Neuronal stem cell (in vitro differentiated cells): ENCODE measurements at places on chromosomes 7 and 10.

GRCh38 chr7:51318001-51318400 lies 1.4 kb upstream of the COBL start:
- no peak for DNase-seq

- no peak for DNase-seq
Measured at GRCh38 chr7:143351060-143351459, 11.5 kb downstream of the FAM131B start.

GRCh38 chr7:6577369-6578113 lies at the start of gene ZDHHC4:
Gene ZDHHC4 (plus strand): TSS chr7:6577454. CDS start chr7:6580562, 3,108 bp downstream.
- DNase-seq, result peak; percentile 60

DNA sequence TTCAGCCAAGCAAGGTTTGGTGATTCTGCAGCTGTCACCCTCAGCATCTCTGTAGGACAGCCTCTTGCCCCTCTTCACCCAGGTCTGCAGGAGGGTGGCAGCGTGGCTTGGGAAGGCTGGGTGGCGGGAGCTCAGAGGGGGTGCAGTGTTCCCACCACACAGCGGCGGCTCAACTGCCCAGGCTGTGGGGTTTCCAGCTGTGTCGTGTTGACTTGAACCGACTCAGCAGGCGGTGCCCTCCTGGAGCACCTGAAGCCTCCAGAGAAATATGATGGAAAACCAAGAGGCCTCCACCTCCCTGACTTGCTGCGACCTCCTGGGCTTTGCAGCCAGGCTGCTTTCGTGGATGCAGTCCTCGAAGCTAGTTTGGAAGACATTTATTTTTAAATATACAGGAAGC lies 68.0 kb upstream of the KLF6 start:
- no peak for DNase-seq

DNA sequence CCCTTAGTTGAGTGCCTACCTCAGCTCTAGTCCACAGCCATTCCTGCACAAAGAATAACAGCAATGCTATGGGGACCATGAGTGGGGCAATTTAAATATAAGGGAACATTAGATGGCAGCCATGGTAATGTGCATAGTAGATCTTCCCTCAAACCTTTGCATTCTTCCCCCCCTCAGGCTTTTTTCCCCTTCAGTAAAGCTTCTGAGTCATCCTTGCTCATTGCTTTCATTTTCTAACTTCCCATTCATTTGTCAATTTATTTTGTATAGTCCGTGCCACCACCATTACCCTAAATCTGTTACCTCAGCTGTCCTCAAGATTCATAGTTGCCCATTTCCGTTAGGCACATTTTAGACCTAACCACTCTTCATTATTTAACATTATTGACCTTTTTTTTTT lies 10.7 kb downstream of the HECTD2 start:
- no peak for DNase-seq

DNA sequence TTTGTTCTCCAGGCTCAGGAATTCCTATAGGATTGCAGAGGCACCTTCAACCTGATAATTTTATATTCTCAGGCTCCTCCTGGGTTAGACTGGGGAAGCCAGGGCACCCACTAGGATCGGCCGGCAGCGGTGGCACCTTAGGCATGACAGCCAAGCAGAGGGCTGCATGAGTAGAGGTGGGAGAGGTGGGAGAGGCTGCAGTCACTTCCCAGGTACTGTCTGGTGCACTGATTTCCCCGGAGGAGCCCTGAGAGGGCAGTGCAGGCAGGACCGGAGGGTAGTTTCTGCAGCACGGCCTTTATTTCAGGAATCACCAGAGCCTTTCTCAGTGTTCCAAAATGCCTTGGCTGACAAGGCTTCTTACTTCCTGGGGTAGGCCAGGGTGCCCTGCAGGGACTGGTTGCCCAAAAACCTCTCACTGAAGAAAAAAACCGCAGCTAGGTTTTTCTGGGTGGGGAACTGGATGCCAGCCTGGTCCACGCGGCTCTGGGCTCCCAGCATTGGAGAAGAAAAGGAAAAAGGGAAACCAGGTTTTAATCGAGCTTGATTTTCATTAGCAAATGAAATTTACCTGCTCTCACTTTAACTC lies 3.6 kb upstream of the HOXA13 start:
- no peak for DNase-seq

GRCh38 chr7:107951172-107951787 lies 51.7 kb downstream of the LAMB1 start:
- DNase-seq, result no peak

DNA sequence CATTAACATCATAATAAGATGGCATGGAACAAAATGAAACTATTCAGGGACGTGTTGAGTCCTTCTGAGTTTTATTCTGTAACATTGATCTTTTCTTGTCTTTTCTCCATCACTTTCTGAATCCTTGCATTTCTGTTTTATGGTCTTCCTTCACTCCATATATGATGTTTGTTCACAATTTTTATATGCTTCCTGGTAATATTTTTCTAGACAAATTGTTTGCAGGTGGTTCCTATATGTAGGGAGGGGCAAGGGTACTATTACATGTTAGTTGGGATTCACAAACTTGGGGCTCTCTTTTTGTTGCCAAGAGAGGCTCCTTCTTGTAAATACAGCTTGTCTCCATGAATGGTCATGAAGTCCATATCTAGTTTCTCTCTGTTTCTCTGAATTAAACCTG lies 159.2 kb downstream of the LHFPL3 start:
- DNase-seq, result no peak

- no peak for DNase-seq
Measured at GRCh38 chr7:158664406-158664805, 40.2 kb downstream of the NCAPG2 start.

- no peak for DNase-seq
Measured at GRCh38 chr7:155514296-155514695, 32.1 kb downstream of the CNPY1 start.

GRCh38 chr10:84291384-84291783 lies 37.0 kb upstream of the CCSER2 start:
- peak; percentile 54 for DNase-seq

DNA sequence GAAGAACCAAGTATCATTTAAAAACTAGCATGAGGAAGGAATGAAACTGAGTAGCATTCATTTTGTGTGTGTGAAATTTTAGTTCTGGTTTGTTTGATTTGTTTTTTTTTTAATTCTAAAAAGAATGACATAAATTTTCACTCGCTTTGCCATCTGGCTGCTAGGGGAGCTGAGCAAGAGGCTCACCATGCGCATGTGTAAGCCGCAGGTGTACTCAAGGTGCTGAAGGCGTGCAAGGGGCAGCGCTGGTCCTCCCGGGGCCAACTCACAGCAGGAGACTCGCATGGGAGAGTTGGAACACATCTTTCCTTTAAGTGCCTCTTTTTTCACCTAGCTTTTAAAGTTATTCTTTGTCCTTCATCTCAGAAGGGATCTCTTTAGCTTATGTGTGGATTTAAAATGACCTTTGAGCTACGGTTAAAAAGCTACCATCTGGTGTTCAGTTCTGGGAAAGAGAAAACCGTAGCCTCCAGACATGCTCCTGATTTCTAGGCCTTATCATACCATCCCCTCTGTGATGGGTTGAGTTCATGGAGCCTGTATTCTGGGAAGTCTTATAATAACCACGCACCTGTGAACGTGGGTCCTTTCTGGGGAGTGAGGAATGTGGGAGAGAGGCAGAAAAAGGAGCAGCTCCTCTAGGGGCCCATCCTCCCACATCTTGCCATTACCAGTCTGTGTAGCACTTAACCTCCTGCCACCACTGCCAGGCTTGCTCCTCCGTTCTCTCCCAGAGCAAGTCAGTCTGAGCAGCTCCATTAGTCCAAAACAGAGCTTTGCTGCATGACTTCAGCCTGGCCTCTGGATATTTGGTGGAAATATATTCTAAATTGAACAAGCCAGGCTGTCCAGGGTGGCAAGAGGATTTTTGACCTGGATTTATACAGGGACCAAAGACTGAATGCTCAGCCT lies 61.9 kb downstream of the KLHDC10 start:
- DNase-seq, result no peak

GRCh38 chr10:725302-725701 lies 35.8 kb upstream of the DIP2C start:
- DNase-seq, result no peak

DNA sequence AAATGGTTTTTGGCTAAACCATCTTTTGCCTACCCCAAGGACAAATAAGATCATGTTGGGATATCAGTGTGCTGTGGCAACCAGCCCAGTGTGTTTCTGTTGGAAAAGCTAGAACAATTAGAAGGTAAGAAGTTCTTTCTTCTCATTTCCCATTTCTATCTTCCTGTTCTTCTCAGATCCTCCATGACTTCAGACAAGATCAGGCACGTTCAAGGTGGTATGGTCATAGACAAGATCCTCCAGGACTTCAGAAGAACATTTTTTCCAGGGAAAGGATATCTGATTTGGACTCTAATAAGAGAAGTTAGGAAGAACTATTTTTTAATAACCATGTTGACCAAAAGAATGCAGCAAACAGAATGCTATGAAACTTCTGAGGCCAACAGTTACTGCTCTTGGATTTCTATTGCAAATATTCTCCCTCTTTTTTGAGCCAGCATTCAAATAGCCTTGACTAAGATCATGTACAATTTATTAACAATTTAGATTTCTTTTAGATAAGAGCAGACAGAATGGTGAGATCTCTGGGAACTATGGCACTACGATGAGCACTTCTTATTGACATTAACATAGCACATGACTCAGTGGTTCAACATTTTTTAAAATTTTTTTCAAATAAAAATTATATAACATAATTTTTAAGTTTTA lies 15.9 kb downstream of the HYCC1 start:
- DNase-seq, result no peak

DNA sequence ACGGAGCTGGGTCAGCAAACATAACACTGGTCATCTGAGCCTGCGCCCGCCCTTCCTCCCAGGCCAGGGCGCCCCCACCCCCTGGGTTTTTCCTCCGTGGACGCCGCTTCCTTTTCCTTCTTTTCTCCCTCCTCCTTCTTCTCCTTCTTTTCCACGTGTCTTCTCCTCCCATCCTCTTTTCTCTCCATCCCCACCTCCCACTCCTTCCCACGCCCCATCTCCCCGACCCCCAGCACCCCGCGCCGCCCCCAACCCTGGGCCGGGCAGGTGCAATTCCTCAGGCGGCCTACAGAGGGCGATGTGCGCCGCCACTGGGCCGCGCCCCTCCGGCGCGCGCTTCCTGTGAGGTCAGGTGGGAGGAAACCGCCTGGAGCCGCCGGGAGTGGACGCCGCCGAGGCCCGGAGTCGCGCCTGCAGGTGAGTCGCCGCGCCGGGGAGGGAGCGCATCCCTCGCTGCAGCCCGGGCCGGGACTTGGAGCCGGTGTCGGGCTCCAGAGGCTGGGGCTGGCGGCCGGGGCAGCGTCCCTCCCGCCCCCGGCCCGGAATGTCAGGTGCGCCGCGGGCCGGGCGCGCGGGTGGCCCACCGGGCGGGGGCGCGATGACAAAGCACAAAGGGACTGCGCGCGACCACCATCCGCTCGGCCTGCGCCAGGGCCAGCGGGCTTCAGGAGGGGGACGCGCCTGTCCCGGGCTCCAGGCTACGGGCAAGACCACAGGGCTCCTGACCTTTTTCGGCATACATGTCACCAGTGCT lies at the start of gene FAM241B:
Gene FAM241B (plus strand): TSS at position 351 of the 754 bp plus-strand sequence. CDS start 1,497 bp downstream, outside the sequence.
- peak; percentile 67 for DNase-seq

GRCh38 chr7:123674399-123675180 lies 18.9 kb downstream of the LMOD2 start:
- no peak for DNase-seq

DNA sequence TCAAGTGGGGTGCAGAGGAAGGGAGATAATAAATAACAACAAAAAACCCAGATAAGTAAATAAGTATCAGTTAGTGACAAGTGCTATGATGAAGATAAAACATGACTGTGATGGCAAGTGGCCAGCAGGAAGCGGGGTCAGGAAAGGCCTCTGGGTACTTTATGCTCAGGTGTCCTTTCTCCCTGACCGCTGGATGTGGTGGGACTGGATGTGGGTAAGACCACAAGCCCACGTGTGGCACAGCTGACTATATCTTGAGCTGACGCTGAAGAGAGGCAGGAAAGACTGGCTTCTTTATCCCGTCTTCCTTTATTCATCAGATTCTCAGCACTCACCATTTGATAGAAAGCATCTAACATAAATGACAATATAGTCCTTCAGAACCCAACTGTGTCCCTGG lies 87.8 kb downstream of the CREB5 start:
- no peak for DNase-seq

DNA sequence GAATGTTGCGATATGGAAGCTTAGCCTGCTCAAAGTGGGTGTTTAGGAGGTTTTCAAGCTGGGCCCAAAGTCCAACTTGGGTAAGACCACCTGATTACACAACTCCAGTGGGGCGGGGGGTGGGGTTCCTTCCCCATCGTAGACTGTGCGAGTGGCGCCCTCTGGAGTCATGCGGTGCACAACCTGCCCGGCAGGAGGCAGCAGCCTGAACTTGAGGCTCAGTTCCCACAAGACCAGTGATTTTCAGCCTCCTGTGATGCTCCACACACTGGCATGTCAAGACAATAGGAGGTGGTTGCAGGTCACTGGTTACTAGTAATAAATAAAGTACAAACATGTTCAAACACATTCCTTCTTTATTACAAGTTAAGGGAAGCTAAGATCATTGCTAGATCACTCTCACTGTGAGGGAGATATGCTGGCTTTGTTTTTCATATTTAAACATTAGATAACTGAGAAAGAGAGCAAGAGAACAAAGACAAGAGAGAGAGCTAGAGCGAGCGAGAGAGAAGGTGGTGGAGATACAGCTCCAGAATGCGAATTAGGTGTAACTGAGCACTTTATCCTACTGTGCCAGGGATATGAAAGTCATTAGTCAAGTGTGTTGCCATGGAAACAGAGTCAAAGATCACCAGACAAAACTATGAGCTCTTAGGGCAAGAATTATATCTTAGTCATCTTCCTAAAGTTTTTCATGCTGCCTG lies 97.4 kb upstream of the BMPER start:
- DNase-seq, result no peak

DNA sequence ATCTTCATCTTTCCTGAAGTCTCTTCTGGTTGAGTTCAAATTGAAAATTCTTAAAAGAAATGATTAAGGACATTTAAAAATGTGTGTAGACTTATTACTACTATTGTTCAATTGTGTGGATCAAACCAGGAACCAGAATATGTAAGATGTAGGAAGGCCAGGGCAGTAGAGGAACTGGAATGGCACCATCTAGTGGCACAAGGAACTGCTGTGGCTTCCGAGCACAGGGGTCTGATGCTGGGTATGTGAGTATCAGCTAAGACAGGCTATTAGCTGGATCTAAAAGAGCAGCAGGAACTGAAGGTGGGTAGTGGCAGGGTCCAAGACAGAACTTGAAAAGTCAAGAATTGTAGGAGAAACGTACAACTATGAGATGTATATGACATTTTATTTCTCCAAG lies 247.3 kb downstream of the SEMA3A start:
- no peak for DNase-seq

GRCh38 chr7:107857541-107857912 lies 33.5 kb upstream of the DLD start:
- DNase-seq, result no peak

GRCh38 chr7:157497744-157498651 lies 161.2 kb downstream of the DNAJB6 start:
- DNase-seq, result no peak
